Putamen (tissue), 1 donor: ENCODE measurements at places on chromosomes 1 and 21.

DNA sequence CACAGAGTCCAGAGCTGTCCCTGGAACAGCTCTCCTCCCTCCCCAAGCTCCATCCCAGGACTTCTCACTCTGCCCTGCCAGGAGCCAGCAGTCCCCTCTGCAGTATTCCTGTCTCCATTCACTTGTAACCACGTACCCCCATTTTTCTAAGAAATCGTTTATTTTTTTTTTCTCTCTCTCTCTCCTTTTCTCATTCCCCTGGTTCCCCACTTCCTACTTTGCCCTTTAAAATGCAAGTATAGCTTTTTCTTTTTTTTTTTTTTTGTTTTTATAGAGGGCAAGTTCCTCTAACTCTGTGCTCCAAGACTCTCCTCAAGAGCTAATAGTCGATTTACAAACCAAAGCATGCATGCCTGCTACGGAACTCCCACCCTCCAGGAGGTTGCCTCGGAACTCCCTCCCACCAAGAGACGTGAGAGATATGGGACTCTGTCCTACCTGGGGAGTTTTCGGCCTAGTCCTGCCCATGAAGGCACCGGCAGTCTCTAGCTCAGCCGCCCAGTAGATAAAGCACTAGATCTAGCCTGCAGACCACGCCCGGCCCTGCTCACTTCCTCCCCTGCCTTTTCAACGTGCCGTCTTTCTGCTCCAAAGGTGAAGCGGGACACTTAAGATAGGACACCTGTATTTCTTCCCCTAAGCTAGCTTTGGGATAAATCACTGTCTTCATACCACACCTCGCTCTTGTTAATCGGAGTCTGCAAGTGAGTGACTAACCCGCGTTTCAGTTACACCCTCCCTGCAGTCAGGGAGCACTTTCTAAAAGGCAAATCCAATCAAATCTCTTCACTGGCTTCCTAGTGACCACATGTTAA lies 27.7 kb downstream of the TNFRSF9 start:
- DNase-seq, result no peak

DNA sequence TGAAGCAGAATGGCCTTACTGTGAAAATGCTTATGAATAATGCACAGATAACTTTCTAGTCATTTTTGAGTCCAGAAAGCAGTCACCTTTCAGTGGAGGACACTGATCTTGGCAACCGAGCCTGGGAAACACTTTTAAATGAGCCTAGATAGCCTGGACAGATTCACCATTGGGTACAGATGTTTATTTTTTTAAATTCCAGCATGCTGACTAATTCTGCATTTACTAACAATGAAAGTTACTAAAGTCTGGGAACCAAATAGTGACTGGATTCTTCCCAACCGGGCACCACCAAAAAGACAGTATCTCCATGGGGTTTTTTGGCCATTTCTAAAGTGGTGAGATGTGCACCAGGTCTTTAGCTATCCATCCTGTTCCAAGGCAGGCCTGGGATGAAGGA lies 3.3 kb upstream of the FMOD start:
- no peak for DNase-seq

GRCh38 chr1:212583643-212584042 lies 24.9 kb upstream of the ATF3 start:
- DNase-seq, result no peak

- no peak for DNase-seq
These were observed 15.9 kb upstream of the PRELP start for GRCh38 chr1:203459671-203460201.

GRCh38 chr1:47449822-47450552 lies 12.1 kb downstream of the FOXD2 start:
- DNase-seq, result no peak

DNA sequence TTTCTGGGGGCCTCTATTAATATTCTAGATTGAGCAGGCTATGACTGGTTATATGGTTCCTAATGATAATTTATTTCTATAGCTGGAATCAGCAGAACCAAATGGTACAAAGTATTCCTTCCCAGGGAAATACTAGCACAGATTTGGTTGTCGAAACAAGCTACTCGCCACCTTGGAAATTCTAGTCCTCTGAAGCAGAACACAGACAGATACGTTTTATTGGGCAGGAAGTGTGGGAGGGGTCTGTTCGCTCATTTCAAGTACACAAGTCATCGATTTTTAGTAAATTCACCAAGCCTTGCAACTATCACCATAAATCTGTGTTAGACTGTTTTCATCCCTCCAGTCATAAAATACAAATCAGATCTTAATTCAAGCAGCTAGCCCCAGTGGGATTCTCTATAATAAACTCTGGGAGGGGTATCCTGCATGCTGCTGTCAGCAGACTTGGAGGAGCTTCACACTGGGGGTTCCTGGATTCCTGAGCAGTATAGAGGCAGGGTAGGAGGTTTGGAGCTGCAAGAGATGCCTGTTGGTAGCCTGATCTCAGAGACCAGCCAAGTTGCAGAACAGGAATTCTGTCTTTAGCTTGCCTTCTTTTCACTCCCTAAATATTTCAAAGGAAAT lies 9.8 kb upstream of the GPR137B start:
- no peak for DNase-seq

DNA sequence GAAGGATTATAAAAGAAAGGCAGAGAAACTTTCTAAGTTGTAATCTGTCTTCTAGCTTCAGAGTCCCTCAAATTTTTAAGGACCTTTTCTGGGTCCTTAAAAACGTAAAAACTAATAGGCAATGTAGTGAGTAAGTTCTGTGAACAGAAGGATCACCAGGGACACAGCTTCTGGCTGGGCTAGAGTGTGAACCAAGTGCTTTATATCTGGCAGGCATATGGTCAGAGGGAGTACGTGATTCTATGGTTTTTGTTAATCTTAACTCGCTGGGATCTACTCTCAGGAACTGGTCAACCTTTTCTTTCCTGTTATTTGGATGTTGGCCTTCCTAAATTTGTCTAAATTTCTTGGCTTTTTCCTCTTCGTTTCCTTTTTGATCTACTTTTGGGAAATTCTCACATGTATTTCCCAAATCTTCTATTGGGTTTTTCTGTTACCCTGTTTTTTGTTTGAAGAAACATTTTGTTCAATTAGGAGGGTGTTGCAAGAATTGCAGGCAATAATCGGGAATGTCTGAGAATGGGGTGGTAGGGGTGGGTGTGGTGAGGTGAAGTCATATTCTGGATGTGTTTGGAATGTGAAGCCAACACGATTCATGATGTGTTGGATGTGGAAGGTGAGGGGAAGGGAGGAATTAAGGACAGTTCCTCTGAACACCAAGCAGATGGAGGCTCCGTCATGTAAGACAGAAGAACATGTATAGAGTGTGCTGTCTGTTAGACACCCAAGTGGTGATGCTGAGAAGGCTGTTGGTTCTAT lies 193.2 kb downstream of the FMN2 start:
- no peak for DNase-seq

- DNase-seq, result no peak
These were observed 64.9 kb downstream of the EVA1C start for GRCh38 chr21:32477424-32477745.

- no peak for DNase-seq
These were observed 41.1 kb upstream of the MTR start for GRCh38 chr1:236753964-236754363.

DNA sequence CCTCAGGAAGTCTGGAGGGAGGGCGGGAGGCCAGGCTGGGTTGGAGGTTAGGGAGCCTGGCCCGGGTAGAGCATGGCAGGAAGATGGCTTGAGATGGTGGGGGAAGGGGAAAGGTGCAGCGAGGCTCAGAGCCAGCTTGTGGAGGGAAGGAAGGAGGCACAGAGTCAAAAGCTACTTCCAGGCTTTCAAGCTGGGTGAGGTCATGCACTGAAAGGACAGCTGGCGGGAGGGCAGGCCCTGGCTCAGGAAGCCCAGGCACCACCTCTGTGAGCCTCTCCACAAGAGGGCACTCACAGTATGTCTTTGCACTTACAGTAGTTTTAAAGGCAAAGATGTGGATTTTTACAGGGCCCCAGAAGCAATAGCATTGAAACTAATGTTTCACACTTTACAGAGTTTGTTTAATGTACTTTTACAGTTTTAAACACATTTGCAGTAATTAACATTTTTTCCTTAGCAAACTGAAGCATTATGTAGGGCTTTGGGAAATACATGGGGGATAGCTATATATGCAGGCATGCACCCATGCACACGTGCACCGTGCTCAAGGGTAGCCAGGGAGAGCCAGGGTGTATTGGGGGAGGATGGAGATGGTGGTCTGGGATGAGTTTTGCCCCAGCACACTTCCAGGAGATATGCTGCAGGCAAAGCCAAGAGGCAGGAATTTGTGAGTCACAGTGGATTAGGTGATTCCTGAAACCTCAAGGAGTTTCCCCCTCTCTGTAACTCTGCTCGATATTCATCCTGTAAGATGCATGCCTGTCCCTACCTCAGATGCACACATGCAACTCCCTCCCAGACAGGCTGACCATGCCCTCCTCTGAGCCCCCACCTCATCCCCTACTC lies 6.1 kb upstream of the ADAM15 start:
- peak; percentile 77 for DNase-seq

- DNase-seq, result no peak
These were observed 946.7 kb upstream of the TMPRSS15 start for GRCh38 chr21:19350286-19350685.

GRCh38 chr21:42781971-42782722 lies 97.2 kb downstream of the WDR4 start:
- DNase-seq, result no peak

GRCh38 chr1:99727575-99728185 lies 38.8 kb downstream of the FRRS1 start:
- DNase-seq, result no peak

DNA sequence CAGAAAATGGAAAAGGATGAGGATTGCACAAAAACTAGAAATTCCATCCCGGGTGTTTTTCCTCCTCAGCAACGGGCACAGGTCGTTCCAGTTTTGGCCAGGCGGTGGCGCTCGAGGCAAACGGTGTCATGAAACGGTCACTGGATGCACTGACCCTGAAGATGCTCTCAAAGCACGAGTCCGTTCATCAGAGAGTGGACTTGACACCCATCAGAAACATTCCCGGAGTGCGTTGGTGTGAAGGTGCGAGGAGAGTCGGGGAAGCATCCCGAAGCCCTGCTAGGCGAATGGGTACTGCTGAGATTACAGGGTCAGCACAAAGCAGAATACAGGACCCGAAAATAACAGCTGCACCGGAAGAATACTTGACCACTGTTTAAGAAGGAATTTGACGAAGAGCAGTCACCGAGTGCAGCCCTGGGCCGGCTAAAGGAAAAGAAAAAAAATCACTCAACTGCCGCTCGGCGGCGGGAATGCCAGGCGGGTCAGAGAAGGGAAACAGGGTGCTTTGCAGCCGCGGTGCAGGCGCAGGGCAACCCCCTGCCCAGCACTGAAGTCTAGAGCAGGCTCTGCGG lies 71.7 kb upstream of the ETS2 start:
- DNase-seq, result peak; percentile 54

- DNase-seq, result peak; percentile 23
These were observed 28.5 kb upstream of the PKP1 start for GRCh38 chr1:201254625-201255478.

- no peak for DNase-seq
These were observed 31.3 kb upstream of the DNAJC11 start for GRCh38 chr1:6732942-6733341.

DNA sequence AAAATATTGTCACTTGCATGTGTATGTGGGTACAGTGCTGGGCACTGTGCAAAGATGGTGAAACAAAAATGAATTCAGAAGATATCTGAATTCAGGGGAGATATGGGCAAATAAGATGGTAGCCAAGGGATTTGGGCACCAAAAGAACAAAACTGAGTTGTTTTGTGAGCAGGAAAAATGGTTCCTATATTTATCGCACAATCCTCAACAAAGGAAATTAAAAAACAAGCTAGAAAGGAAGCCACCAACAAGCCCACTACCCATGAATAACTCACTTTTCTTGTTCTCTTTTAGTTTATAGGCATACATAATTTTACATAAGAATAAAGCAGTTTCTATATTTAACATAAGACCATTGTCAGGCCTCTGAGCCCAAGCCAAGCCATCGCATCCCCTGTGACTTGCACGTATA lies 40.7 kb upstream of the VASH2 start:
- DNase-seq, result no peak

DNA sequence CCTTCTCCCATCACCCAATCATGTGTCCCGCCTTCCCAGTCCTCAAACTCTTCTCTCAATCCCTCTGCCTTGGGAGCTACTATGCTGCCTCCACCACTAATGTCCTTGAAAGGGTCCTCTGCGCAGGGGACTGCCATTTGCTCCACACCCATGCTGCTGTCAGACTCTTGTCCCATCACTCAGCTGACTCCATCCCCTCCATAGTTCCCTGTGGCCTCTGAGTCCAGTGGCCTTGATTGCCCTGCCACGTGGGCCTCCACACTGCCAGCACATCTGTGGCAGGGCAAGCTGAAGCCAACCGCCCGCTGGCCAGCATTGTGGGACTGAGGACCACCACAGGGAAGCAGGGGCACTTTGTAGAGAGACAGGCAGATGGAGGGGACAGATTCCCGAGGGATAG lies 1.3 kb upstream of the TNNT2 start:
- DNase-seq, result no peak

DNA sequence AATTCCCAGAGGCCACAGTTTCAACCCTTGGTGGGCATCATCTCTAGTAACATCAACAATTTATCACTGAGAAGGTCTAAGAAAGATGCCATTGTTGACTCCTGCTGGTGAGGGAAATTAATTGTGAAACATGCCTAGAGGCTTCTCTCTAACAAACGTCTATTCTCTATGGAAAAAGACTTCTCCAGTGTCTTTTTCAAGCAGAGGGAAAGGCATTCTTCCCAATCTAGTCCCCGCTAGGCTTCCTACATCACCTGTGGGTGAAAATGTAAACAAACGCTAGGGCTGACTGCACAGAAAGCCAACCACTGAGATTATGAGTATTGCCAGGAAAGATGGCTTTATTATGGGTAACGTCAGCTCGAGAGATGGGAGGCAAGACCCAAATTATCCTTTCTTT lies 677.4 kb downstream of the NCAM2 start:
- DNase-seq, result no peak

DNA sequence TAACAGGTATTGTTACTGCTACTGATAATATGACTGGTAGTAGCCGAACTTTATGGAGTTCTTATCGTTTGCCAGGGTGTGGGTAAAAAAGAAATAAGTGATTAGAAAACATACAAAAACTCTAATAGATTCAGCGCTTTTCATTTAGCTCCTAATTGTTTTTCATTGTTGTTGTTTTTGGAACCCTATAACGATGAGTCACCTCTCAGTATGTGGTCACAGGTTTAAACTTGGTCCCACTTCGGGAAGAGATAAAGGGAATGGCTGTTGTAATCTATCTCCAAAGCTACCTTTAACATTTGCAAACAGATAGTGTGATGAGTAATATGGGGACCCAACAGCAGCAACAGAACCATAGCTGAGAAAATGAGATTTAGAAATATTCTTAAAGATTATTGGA lies 62.7 kb upstream of the BCL10 start:
- DNase-seq, result no peak
